ENCODE measurements at places on chromosomes 6 and 20.

- DNase-seq, result no peak
- no peak overlapping the region for H3K4me3 ChIP-seq
- H3K4me1 ChIP-seq, result no peaks in the 10 kb centered on the region
- H3K36me3 ChIP-seq, result no peaks in the 10 kb centered on the region
These were observed 150.3 kb upstream of the SASH1 start for GRCh38 chr6:148192310-148192709.

DNA sequence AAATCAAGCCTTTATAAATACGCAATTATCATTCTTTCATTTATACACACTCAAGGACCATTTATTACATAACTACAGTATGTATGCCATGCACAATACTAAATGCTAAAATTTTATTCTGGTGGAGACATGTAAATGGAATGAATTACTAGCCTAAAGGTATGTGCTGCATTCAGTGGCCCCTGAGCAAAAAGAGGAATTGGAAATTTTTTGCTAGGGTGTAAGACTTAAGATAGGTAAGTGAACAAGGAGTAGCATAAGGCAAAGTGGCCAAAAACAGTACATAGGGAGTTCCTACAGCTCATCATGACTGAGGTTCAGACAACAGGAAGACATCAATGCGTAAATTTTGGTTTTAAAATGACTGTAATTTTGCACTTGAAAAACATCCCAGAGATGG is 2.3 kb upstream of the MTFR2 start:
- no peaks in the 10 kb centered on the region for H3K27me3 ChIP-seq
- no peaks in the 10 kb centered on the region for H3K4me1 ChIP-seq
- H3K4me3 ChIP-seq, result no peak overlapping the region
- H3K27ac ChIP-seq, result no peak overlapping the region
- no peak for DNase-seq
- no peaks in the 10 kb centered on the region for H3K36me3 ChIP-seq

- DNase-seq, result no peak
- H3K4me1 ChIP-seq, result no peaks in the 10 kb centered on the region
- H3K36me3 ChIP-seq, result no peaks in the 10 kb centered on the region
- no peak overlapping the region for H3K4me3 ChIP-seq
These were observed 101.5 kb downstream of the KIF6 start for GRCh38 chr6:39623750-39624149.

DNA sequence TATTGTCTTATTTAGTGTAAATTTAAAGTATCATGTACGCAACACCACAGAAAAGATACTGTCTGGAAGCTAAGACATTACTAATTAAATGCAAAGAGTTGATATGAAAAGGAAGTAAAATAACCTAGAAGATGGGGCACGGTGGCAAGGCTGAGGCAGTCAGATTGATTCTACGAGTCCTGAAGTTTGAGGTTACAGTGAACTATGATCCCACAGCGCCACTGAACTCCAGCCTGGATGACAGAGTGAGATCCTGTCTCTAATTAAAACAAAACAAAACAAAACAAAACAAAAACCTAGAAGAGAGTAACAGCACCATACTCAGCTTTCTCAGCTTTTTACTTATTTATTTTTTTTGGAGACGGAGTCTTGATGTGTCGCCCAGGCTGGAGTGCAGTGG is 199.0 kb downstream of the PRKN start:
- H3K27ac ChIP-seq, result no peak overlapping the region
- H3K36me3 ChIP-seq, result no peaks in the 10 kb centered on the region
- DNase-seq, result no peak
- H3K4me1 ChIP-seq, result no peaks in the 10 kb centered on the region

DNA sequence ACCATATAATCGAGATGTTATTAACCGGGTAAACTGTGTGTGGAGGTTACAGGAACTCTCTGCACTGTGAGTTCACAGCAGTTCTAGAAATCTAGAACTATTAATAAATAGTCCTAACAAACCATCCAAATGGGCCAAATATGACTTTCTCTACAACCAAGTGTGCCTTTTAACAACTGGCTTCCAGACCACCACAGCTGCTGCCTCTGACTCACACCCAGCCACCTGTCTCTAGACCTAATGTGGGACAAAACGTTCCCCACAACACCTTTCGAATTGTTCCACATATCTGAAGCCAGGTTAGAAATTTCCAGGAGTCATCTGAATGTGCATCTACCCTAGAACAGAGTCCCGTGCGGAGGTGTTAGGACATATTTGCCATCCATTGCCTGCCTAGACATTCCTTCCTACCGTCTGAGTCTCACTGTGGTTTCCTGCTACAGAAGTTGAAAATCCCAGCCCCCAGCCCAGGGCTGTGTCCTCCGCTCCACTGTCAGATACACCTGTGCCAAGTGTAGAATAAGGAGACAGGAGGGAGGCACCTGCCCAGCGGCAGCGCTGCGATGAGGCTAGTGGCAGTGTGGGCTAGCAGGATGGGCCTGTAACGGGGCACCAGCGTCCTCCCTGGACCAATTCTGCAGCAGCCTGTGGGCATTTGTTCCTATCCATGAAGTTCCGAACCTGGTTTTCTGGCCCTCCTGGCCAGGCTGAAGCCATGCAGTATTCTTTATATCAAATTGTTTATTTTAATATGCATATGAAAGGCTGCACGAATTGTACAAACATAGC is 28.5 kb upstream of the MAP3K4 start:
- H3K4me3 ChIP-seq, result no peak overlapping the region
- H3K4me1 ChIP-seq, result no peaks in the 10 kb centered on the region
- H3K27ac ChIP-seq, result no peak overlapping the region
- H3K27me3 ChIP-seq, result no peaks in the 10 kb centered on the region
- H3K36me3 ChIP-seq, result no peaks in the 10 kb centered on the region

- peaks cover 2% of the 10 kb centered on the region for H3K27me3 ChIP-seq
- no peak overlapping the region for H3K27ac ChIP-seq
- peak; percentile 45 for DNase-seq
- H3K4me3 ChIP-seq, result no peak overlapping the region
- peaks cover 10% of the 10 kb centered on the region for H3K4me1 ChIP-seq
These were observed 2.4 kb downstream of the DSP start for GRCh38 chr6:7543789-7544424.

- H3K36me3 ChIP-seq, result no peaks in the 10 kb centered on the region
- H3K27me3 ChIP-seq, result peaks cover 17% of the 10 kb centered on the region
- H3K27ac ChIP-seq, result no peak overlapping the region
- peaks cover 9% of the 10 kb centered on the region for H3K4me1 ChIP-seq
These were observed 14.0 kb downstream of the NRN1 start for GRCh38 chr6:5992551-5993225.

- peaks cover 7% of the 10 kb centered on the region for H3K4me1 ChIP-seq
- DNase-seq, result no peak
- H3K27ac ChIP-seq, result no peak overlapping the region
- H3K4me3 ChIP-seq, result no peak overlapping the region
- no peaks in the 10 kb centered on the region for H3K27me3 ChIP-seq
These were observed 100.1 kb upstream of the CCDC28A start for GRCh38 chr6:138673346-138674014.

GRCh38 chr20:45409521-45410272 is 1.6 kb downstream of the DBNDD2 start:
- H3K4me3 ChIP-seq, result no peak overlapping the region
- peaks cover 6% of the 10 kb centered on the region for H3K27me3 ChIP-seq
- H3K4me1 ChIP-seq, result peaks cover 2% of the 10 kb centered on the region
- DNase-seq, result no peak
- H3K27ac ChIP-seq, result no peak overlapping the region
- H3K36me3 ChIP-seq, result no peaks in the 10 kb centered on the region

DNA sequence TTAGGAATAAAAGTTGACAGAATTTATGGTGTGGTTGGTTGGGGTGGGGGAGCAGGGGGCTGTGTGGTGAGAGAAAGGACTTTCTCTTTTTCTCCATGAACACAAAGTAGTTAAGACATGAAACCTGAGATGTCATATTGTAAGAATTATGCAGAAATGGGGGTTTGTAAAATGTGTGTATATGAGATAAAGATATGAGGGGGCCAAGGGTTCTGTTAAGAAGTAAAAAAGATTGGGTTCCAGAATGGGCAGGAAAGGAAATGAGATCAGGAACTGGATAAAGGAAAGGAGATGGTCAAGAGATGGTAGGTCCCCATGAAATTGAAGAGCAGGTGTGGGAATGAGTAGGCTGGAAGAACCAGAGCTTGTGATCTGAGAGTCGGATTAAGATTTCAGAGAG is 9.7 kb downstream of the RNF146 start:
- DNase-seq, result no peak
- H3K4me1 ChIP-seq, result no peaks in the 10 kb centered on the region

GRCh38 chr6:56771929-56772607 is 129.4 kb upstream of the DST start:
- H3K27me3 ChIP-seq, result no peaks in the 10 kb centered on the region
- H3K36me3 ChIP-seq, result no peaks in the 10 kb centered on the region
- H3K4me3 ChIP-seq, result no peak overlapping the region
- peaks cover 8% of the 10 kb centered on the region for H3K4me1 ChIP-seq
- DNase-seq, result no peak

DNA sequence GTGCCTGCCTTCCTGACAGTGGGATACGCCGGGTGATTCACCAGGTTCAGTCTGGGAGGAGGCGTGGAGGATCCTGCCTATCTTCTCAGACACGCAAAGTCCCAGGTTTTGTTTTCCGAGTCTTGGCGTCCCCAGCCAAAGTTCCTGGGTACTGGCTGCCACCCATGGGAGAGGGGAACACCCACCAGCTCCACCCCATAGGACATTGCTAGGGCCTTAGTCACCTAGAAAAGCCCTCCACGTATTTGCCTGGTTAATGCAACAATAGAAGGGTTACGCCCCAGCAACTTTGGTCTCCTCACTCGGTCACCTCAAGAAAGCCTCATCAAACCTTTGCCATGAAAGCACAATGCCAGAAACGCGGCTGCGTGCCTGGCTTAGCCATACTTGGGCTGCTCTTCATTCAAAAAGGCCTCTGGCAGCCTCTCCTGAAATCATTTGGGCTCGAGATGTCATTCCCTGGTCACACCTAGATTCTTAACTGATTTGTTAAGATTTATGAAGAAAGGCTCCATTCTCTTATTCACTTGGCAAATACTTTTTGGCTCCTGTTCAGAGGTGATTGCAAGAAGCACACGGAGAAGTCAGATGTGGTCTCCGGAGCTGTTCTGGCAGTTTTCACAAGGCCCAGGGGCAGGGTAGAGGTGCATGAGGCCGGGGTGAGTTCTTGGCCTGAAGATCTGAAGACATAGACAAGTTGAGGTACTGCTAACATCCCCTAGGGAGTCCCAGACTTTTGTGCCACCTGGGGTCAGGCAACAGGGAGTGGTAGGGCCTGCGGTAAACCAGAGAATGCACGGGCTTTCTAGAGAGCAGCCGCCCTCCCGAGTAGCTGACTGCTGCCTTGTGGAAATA is 35.5 kb upstream of the ZNF133 start:
- H3K4me1 ChIP-seq, result no peaks in the 10 kb centered on the region
- DNase-seq, result no peak
- no peak overlapping the region for H3K27ac ChIP-seq
- H3K27me3 ChIP-seq, result no peaks in the 10 kb centered on the region

- H3K36me3 ChIP-seq, result no peaks in the 10 kb centered on the region
- no peaks in the 10 kb centered on the region for H3K27me3 ChIP-seq
- no peak overlapping the region for H3K27ac ChIP-seq
- DNase-seq, result no peak
These were observed 74.1 kb downstream of the PLEKHG1 start for GRCh38 chr6:150673720-150674346.

GRCh38 chr6:34938268-34938667 is 49.2 kb downstream of the ANKS1A start:
- H3K4me3 ChIP-seq, result no peak overlapping the region
- no peaks in the 10 kb centered on the region for H3K36me3 ChIP-seq
- DNase-seq, result no peak
- no peaks in the 10 kb centered on the region for H3K4me1 ChIP-seq
- no peak overlapping the region for H3K27ac ChIP-seq

GRCh38 chr6:40545954-40546353 is 41.2 kb downstream of the LRFN2 start:
- DNase-seq, result peak; percentile 69
- no peaks in the 10 kb centered on the region for H3K36me3 ChIP-seq
- H3K4me3 ChIP-seq, result no peak overlapping the region
- H3K27ac ChIP-seq, result no peak overlapping the region

DNA sequence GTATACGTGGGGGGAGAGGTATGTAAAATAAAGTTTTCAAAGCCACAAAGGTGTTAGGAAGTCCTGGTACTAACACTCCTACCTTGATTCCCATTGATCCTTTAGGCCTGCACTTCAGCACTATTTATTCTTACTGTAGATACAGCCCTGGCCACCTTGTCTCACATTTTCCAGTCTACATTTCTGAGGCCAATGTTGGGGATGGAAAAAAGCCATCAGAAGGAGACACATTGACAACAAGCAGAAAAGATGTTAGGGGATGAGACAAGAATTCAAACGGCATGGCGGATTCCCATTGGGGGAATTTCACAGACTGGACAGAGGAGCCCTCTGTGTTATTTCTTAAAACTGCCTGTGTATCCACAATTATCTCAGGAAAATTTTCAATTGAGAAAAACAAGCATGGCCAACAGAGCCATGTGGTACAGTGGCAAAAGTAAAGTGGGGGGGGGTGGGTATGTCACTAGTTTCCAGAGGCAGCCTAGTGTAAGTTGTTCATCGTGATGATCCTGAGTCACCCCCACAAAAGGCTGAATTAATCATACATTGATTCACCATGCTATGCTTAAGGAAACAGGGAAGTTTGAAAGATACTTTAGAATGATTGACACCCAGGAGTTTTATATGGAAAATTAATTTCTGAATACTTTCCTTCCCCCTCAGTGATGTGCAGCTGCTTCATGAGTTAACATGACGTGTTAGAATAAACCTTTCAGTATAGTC is 40.5 kb downstream of the RREB1 start:
- H3K4me1 ChIP-seq, result peaks cover 26% of the 10 kb centered on the region
- no peaks in the 10 kb centered on the region for H3K27me3 ChIP-seq
- no peak overlapping the region for H3K4me3 ChIP-seq
- H3K27ac ChIP-seq, result no peak overlapping the region
- H3K36me3 ChIP-seq, result no peaks in the 10 kb centered on the region

GRCh38 chr6:99885051-99885450 is 109.0 kb downstream of the MCHR2 start:
- no peaks in the 10 kb centered on the region for H3K4me1 ChIP-seq
- H3K36me3 ChIP-seq, result no peaks in the 10 kb centered on the region
- H3K27me3 ChIP-seq, result no peaks in the 10 kb centered on the region
- no peak overlapping the region for H3K4me3 ChIP-seq
- no peak for DNase-seq
